ENCODE measurements at places on chromosomes 7 and 10.

DNA sequence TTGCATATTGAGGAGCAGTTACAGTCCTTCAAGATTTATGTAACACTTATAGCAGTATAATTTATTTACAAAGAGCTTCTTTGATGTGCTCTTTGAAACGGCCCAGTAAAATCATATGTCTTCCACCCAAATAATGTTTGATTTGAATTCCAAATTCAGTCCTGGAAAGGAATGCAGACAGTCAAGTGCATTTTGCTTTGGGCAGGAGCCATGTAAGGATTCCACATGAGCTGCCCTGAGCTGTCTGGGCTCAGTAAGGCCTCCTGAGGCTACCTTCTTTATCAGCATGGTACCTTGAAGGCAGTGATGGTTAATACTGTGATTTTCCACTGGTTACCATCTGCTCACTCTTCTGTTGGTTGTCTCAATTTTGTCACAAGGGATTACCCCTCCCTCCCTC lies 41.6 kb upstream of the LHFPL3 start:
- no peak for DNase-seq

DNA sequence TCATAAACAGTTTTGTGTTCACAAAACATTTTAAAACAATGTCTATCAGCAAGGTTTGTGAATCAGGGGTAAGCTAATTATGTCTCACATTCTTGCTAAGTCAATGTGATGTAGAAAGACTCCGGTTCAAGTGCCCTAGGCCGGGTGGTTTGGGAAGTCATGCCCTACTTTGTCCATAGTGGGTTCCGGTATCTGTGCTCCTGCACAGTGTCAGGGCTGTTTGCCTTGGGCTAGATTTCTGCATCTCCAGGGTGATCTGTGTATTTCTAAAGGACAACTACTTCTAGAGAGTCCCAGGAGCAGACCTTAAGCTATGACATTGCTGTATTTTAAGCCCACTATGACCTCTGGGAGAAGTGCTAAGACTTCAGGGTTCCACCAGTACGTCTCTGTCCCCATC lies 504.1 kb downstream of the PLXNA4 start:
- DNase-seq: no peak

GRCh38 chr7:133703547-133703946 lies 423.6 kb upstream of the LRGUK start:
- DNase-seq: no peak

DNA sequence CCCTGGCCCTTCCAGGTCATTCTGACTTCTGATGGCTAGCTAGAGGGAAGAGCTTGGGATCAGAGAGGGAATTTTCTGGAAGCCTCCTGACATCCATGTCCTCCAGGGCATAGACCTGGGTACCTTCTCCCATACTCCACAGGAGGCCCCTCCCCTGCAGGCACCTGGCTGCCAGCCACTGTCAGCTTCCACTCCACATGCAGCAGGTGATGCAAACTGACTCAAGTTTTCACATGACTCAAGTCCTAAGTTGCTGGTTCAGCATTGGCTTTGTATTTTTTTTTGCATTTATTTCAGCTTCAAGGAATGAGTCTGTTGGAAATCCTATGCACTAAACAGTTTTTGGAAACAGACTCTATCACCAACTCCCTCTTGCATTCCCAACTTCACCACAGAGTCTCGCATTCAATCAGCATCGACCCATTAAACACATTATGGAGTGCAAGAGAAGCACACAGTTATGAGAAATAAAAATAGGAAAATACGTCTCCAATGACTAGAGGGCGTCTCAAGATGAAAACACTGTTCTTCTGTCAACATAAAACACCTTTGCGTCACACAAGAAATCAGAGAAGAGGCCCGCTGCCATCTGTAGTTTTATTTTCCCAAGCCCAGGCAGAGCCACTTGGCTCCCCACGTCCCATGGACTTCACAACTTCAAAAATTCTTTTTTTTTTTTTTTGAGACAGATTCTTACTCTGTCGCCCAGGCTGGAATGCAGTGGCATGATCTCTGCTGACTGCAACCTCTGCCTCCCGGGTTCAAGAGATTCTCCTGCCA lies 362.6 kb upstream of the MGMT start:
- no peak for DNase-seq

- no peak for DNase-seq
Measured at GRCh38 chr10:127976701-127977356, 69.9 kb downstream of the PTPRE start.

DNA sequence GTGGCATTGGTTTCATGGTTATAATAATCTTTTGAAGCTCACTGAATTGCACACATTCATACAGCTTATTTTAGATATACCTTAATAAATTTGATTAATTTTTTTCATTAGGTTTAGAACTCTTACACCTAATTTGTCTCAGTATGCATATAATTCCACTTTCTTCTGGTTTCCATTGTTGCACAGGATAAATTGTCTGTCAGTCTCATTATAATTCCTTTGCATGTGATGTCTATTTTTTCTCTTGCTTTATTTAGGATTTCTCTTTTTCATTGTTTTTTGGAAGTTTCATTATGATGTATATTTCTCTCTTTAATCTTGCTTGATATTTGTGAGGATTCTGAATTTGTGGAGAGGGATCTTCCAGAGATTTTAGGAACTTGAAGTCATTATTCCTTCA lies 84.7 kb downstream of the ARL5B start:
- no peak for DNase-seq

DNA sequence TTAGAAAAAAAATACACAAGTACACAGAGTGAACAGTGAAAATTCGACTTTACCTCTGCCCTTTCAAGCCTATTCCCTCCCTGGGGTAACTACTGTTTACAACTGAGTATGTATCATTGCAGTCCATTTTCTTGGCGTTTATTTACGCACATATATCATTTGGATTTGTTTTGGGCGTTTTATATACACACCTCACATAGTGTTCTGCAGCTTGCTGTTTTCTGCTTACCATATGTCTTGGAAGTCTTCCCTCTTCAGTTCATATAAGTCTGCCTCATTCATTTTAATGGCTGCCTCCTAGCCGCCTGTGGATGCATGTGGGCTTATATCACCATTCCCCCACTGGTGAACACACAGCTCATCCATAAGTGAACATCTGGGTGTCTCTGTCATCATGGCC lies 41.6 kb upstream of the COL13A1 start:
- no peak for DNase-seq

DNA sequence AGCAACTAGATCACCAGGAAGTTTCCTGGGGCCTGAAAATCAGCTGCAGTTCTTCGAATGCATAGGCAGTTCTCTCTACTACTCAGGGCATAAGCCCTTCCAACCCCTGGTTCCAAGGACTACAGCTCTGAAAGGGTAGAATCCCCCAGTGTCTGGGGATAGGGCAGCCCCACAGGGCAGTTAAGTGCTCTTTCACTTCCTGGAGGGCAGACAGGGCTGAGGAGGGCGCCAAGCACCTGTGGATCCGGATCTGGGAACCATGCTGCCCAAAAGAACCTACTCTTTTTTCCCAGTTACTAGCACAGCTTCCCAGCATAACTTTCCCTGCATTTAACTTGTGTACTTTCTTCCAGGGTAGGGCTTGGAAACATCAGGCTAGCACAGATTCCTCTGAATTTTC lies 41.1 kb downstream of the CXCL12 start:
- DNase-seq: no peak

DNA sequence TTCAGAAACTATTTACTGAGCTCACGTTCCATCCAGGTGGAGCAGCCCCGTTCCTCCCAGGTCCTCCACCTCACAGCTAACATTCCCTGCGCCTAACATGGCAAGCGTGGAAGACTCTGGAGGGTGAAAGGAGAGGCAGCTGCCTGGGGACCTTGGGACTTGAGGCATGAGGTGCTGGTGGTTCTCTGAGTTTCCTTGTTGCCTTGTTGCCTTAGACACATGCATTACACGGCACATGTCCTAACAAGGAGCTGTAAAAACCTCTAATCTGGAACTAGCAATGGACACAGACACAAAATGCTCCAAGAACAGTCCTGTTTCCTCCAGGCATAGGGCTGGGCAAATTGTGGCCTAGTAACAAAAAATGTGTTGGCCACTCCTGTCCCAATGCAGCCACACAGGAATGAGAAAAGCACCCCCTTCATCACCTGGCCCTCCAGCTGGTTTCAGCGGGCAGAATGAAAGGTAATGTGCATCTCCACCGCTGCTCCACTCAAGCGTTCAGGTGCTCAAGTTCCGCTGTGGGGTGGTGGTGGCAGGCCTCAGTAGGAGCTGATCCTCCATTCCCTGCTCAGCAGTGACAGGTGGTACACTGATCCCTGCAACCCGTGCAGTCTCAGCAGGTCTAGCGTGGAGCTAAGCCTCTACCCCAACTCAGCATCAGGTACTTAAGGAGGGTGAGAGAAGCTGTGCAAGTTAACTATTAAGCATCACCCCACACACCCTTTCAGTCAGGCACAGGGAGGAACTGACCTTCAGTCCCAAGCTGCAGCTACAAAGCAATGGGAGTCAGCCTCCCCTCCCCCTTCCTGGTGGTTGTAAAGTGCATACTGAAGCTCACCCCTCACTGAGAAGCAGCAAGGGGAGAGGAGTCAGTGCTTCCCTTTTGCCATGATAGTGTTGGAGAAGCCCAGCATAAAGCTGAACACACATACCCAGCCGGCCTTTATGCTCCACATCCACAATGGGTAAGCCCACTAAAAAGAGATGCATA lies 382.8 kb downstream of the SDK1 start:
- DNase-seq: no peak

DNA sequence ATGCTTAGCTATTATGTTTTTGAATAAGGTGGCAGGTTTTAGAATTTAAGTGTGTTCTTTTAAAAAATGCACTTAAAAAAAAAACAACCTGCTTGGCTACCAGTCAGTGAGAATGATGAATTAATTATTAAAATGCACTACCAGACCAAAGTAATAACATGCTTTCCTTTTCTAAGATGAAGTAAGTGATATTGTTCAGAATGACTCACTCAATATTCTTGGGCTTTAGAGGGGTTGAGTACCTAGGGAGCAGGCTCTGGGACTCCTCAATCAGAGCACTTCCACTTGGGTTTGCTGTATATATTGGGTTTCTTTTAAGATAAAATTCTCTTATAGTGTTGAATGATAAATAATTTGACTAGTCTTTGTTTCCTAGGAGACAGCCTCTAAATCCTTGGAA lies 8.6 kb downstream of the STAM start:
- DNase-seq: no peak

DNA sequence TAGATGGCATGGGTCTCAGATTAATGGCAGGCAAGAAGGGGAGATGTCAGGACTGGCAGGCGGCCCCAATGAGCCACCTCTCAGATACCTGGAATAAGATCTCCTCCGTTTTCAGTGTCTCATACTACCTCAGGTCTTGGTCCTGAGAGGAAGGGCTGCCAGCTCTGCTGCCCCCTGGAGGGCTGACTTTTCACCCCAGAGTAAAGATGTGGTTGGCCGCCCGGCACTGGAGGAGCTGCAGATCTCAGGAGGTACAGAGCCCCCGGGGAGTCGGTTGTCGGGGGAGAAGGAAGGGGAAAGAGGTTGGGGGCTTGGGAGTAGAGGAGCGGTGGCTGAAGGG lies 642 bp upstream of the COL13A1 start:
- no peak for DNase-seq

DNA sequence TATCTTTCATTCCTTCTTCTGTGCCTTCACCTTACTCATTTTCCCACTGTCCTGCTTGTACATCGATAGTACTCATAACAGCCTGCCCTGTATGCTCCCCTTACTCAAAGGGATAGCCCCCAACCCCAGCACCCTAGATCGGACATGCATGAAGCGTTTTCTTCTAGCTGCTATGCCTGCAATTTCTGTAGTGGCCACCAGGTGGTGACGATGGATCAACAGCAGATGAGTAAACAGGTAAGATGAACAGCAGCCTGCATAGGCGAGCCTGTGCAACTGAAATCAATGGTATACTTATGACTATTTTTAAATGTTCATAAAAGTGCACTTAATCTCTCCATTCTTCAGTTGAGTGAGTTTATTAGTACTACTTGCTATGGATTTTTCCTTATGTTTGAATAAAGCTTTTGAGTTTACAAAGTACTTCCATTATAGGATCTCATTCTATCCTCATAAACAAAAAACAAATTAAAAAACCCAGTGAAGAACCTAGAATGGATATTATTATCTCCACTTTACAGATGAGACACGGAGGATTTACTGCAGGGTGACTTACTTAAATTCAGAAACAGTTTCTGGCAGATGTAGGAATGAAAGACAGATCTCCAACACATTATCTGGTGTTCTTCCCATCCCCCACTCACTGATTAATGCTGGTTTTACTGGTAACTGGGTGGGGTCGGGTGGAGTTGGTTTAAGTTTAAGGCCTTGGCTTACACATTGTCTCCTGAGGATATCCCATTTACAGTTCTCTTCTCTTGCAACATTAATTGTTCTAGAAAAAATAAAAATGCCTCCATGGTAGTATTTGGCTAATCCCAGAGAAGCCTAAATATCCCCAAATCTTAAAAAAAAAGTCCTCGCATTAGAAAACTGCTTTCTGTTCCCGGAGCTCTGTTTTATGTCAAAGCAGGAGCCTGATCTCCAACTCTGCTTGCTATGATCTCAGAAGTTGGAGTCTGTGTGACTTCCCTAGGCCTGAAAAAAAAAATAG lies 222.1 kb downstream of the GLI3 start:
- no peak for DNase-seq

DNA sequence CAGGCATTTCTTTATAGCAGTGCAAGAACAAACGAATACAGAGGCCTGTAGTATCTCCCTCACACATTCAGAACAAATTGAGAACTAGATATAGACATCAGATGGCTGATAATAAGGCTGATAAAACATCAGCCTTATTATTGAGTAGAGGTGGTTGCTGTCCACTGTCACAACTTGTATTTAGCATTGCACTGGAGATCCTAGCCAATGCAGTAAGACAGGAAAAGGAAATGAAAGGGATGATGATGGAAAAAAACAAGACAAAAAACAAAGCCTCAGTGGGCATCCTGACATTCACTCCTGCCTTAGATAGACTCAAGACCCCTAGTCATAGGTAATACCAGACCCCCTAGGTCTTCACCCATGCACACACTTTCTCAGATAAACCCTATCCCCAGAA lies 4.7 kb upstream of the RABGEF1 start:
- DNase-seq: no peak

GRCh38 chr7:157652161-157652953 lies 315.6 kb downstream of the DNAJB6 start:
- no peak for DNase-seq

DNA sequence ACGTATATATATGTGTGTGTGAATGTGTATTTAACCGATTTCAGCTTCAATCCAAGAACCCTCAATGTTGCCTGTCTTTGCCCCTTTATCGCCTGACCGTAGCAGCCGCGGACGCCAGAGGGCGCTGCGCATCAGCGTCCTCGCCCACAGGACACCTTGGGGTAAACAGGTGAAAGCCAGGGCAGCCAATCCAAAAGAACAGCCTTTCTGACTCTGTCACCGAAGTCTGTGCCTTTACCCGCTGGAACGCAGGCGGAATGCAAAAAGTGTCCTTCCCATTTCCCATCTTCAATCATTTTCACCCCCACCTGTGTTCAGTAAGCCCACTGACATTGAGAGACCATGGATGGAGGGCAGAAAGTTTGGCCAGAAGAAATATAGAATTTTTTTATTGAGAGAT lies 3.6 kb downstream of the NXPH1 start:
- no peak for DNase-seq

DNA sequence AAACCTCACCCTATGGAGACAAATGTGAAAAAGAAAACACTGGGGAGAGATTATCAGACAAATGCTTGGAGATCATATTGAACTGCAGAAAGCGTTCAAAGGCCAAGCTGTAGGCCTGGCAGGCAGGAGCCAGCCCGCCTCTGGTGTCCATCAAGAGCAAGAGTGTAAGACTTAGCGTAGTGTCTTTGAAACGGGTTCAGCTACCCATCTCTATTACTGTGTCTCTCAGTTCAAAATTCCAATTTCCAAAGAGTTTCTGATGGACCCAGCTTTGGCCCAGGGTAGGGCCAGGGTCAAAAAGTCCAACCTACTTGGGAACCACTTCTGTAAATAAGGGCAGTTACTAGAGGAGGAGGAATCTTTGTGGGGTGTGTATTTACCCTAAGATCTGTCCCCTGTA lies 45.4 kb upstream of the HBP1 start:
- no peak for DNase-seq
